ENCODE measurements at places on chromosomes 3 and 15. TPM values are rescaled to one million over a fixed set of nuclear protein-coding genes. Genes with fewer than 3 reads are reported as not detected.

DNA sequence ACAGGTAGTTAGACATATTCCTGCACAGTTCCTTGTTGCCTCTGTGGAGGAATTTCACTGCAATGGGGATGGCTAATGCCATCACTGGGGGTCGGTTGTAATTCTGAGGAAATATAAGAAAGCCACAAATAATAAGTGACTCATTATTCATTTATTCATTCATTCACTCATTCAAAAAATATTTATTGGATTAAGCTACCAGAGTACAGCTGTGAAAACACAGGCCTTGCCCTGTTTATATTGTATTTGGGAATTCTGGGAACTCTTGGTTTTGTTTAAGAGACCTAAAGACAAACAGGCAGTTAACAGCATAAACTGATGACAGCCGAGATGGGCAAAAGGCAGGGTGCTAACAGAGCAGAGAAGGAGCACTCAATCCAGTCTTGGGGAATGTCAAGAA lies 23.6 kb downstream of the PTX3 start:
- DNase-seq, result no peak

- DNase-seq, result no peak
Measured at GRCh38 chr3:13881536-13882410, 1.9 kb upstream of the WNT7A start.

DNA sequence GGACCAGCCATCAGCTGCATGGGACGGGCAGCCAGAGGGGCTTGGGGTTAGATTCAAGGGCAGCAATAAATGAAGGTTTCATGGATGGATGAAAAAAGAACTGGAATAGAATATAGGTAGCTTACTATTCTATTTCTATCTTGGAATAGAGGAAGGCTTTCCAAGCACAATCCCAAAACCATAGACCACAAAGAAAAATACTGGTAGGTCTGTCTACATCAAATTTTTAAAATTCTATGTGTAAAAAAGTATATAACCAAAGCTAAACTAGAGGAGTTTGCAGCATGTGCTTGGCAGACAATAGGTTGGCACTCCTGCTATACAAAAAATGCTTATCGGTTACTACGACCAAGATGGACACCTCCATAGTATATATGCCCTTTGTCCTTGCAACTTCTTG lies 7.2 kb upstream of the FBLN2 start:
- DNase-seq, result no peak

DNA sequence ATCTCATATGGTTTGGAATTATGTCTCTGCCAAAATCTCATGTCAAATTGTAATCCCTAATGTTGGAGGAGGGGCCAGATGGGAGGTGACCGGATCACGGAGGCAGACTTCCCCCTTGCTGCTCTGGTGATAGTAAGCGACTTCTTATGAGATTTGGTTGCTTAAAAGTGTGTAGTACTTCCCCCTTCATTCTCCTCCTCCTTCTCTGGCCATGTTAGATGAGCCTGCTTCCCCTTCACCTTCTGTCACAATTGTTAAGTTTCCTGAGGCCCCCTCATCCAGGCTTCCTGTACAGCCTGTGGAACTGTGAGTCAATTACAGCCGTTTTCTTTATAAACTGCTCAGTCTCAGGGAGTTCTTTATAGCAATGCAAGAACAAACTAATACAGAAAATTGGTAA lies 51.1 kb downstream of the NEDD4 start:
- DNase-seq, result no peak

GRCh38 chr3:152826476-152826875 lies 8.5 kb upstream of the P2RY1 start:
- no peak for DNase-seq

The SLC24A1 gene
- 0.35 TPM for polyA plus RNA-seq

The ADGRG7 gene
- not detected for polyA plus RNA-seq

The CCR9 gene
- 4.4 TPM for polyA plus RNA-seq

The CHAC1 gene
- 0.43 TPM for polyA plus RNA-seq

DNA sequence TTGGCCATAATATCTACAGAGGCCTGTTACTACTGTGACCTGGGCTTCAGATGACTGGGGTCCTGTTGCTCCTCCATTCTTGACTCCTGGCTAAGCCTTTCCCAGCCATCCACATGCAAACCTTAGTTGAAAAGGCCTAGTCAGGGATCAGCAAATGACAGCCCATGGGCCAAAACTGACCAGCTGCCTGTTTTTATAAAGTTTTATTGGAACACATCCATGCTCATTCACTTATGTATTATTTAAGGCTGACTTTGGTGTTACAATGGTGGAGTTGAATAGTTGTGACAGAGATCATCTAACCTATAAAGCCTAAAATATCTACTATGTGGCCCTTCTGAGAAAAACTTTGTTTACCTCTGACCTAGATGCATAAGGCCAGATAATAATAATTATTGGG lies 16.8 kb upstream of the SLC4A7 start:
- DNase-seq, result no peak

- DNase-seq, result no peak
Measured at GRCh38 chr3:149203758-149204157, 17.9 kb downstream of the CP start.

DNA sequence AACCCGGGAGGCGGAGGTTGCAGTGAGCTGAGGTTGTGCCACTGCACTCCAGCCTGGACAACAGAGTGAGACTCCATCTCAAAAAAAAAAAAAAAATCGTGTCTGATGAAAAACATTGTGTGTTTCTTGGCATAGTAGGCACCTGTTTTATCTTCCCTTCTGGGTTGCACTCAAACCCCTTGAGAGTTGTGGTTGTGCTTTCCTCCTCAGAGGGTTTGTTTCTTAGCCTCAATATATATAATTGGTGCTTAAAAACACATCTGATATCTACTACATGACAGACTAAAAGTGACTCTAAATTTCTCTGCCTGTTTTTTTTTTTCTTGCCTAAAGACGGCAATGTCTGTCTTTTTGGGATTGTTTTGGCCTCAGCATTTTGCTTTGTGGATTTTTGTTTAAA lies 7.6 kb downstream of the NR1D2 start:
- DNase-seq, result no peak

The ADAMTS17 gene
- 2.1 TPM for polyA plus RNA-seq

GRCh38 chr15:63970621-63971426 lies 75.5 kb downstream of the DAPK2 start:
- peak; percentile 19 for DNase-seq

- DNase-seq, result no peak
Measured at GRCh38 chr3:101261506-101261905, 58.9 kb downstream of the IMPG2 start.

The FILIP1L gene
- 0.32 TPM for polyA plus RNA-seq

DNA sequence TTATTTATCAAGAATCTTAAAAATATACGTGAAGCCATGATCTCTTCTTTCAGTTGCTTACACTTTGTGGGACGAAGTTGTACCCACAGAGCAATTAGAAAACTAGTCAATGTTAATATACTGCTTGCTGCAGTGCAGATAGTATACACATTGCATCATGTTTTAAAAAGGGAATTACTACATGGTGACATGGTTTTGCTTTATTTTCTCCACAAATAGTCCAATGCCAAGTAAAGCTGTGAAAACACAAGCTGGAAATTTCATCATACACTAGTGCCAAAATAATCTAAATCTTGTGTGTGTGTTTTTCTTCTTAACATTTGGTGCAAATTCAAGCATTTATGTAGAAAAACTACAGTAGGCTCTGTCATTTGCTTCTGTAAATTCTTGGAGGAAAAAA lies 233.0 kb downstream of the EPHA3 start:
- DNase-seq, result no peak

DNA sequence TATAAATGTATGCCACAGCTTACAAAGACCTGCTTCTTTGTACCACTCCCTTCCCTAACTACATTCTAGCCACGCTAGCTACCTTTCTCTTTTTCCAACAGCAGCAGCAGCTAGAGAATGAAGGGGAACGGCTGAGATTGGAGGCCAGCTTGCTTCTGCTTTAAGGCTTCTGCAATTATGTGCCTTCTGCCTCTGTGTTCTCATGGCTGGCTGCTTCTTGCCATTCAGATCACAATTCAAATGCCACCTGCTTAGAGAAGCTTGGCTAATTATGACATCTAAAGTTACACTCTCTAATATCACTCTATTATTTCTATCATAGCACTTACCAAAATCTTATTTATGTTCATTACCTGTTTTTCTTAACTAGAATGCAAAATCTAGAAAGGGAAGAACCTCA lies 95.2 kb downstream of the RYK start:
- DNase-seq, result no peak

The THBS1 gene
- 0.77 TPM for polyA plus RNA-seq
